Brain pericyte (primary cell): ENCODE measurements at places on chromosomes 4 and X.

GRCh38 chrX:73401591-73402266 is 45.1 kb upstream of the CDX4 start:
- DNase-seq: no peak

- DNase-seq: no peak
These were observed 2.7 kb upstream of the SPON2 start for GRCh38 chr4:1174941-1175634.

DNA sequence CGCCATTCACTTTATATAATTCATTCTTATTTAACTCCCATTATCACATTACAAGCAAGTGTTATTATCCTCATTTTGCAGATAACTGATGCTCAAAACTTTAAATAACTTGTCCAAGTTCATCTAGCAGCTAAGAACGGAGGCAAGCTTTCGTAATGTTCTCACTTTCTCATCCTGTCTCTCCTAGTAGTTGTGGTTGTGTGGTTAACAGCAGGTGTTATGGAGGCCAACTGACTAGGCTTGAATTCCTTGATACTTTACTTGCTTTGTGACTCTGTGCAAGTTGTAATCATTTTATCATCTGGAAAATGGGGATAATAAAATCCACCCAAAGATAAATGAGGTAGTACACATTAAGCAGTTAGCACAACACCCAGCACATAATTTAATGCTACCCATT is 109.9 kb upstream of the PTPN13 start:
- no peak for DNase-seq

- DNase-seq: no peak
These were observed 50.9 kb downstream of the BEND4 start for GRCh38 chr4:42101446-42101975.

DNA sequence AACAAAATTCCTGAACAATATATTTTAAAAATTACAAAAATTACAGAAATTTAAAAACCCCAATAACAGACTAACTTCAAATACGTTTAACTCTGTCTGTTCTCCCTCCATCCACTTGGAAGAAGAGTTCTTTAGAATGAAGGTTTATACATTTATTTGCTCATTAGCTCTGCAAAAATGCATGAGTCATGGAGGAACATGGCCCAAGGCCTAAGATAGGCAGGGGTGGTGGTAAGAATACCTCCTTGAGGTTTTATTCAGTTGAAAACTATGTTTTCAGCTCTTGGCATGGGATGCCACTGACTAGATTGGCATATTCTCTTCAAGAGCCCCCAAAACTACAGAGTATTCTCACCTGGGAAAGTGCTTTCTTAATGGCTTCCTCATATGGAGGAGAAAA is 8.8 kb upstream of the LRRC66 start:
- no peak for DNase-seq
